Fibroblast of mammary gland (primary cell): ENCODE measurements at places on chromosomes 11 and 22.

- no peak for DNase-seq
Observed at GRCh38 chr11:8040921-8041285, 40.1 kb upstream of the TUB start.

DNA sequence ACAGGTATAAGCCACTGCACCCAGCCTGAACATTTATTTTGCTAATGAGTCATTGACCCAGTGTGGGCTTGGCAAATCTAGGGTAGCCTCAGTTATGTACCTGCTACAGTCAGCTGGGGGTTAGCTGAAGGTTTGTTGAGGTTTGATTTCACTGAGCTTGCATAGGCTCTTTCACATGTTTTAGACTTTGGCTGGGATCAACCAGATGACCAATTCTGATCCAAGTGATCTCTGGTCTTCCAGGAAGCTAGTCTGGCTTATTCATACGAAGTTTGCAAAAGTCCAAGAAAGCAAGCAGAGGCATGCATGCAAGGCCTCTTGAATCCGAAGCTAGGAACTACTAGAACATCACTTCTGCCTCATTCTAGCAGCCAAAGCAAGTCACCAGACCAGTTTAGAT lies 21.0 kb downstream of the SERPING1 start:
- DNase-seq = no peak

GRCh38 chr22:43287441-43287840 lies 55.7 kb downstream of the SCUBE1 start:
- no peak for DNase-seq

- DNase-seq = no peak
Observed at GRCh38 chr11:15229069-15229468, 114.3 kb downstream of the INSC start.

- no peak for DNase-seq
Observed at GRCh38 chr11:112605093-112605666, 344.5 kb upstream of the PLET1 start.

- peak; percentile 52 for DNase-seq
Observed at GRCh38 chr11:130828741-130829140, 87.5 kb downstream of the SNX19 start.
